IPS DF 19.7 (cell line): ENCODE measurements at places on chromosomes 11 and 22.

- DNase-seq = no peak
Measured at GRCh38 chr11:130102301-130103249, 32.9 kb downstream of the APLP2 start.

DNA sequence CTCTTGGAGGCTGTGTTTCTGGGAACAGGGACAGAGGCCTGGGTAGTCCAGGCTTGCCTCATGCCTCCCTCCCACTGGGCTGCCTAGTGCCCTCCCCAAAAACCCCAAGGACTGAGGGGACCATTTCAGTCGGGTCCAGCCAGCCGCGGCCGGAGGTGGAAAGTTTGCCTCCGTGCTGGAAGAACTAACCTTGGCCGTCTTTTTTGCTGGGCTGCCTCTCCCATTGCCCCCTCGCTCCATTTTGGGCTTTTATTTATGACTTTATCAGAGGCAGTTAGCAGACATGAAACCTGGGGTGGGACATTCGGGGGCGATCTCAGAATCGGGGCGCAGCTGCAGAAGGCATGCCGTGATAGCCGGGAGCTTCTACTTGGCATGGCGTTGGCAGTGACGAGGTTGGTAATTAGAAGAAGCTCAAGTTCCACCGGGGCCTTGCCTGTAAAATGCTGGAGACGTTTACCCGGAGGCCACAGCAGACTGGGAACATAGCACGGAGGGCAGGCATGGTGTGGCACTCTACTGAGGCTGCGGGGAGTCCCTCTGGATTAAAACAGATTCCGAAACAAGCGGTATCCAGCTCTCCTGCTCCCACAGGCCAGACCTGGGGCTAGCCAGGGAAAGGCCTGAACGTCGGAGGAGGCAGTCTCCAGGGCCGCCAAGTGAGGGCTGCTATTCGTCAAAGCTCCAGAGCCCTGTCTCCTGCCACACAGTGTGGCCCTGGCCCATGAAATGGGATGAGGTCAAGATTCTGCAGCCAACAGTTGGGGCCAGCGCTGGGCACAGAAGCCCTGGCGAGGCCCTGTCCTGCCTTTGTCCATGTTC, 76.4 kb upstream of the PPARA start:
- no peak for DNase-seq

GRCh38 chr22:24444729-24445466, 17.5 kb downstream of the ADORA2A start:
- no peak for DNase-seq

GRCh38 chr11:120749395-120749794, 237.8 kb downstream of the GRIK4 start:
- no peak for DNase-seq

DNA sequence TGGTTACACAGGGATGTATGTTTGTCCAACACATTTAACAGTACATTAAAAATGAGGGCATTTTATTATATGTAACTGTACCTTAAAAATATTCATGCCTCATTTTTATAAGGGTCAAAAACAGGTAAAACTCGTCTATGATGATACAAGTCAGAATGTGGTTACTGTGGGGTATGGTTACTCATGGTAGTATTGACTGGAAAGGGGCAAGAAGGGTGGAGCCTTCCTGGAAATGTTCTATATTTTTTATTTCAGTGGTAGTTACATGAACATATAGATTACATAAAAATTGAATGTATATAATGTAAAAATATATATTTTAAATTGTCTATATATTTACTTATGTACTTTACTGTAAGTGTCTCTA, 99.8 kb downstream of the STIM1 start:
- DNase-seq = no peak

DNA sequence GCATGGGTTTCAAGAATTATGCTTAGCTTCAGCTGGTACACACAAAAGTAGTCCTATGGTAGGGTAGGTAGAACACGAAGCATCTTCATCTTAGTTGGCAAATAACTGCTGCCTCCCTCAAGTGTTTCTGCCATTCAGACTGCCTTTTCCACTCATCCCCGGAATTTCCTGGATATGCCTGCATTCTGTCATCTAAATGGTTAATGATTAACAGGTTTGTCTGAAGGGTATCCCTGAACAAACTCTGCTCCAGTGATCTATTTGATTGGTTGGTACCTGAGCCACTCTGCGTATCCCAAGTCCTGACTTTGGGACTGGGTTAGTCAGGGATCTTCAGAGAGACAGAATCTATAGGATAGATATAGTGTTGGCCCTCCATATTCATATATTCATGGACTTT, 272.3 kb upstream of the RAG2 start:
- no peak for DNase-seq

- no peak for DNase-seq
Measured at GRCh38 chr11:60858731-60859464, 3.1 kb upstream of the PTGDR2 start.

DNA sequence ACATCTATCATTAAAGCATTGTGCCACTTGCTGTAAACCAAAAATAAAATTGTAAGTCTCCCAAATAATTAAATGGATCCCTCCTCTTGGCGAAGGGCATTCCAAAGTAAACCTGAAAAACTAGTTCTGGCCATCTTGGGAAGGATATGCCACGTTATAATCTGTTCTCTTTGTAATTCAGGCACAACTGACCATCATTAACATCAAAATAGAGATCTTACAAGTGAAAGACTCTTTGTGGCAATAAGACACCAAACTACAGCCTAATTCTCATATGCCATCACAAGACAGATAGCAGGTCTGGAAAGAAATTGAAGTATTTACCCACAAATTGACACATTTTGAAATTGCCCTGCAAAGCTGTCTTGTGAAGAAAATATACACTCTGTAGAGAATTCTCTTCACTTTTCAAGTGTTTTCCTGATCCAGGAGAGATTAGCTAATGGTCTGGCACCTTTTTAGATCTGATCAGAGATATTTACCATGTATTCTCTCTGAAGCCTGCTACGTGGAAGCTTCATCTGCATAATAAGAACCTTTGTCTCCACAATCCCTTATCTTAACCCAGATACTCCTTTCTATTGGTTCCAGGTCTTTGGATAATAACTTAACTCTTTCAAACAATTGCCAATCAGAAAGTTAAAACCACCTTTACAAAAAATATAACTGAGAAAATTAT, 630.4 kb upstream of the CCDC179 start:
- no peak for DNase-seq

GRCh38 chr11:128598506-128599150, 11.3 kb upstream of the ETS1 start:
- no peak for DNase-seq

DNA sequence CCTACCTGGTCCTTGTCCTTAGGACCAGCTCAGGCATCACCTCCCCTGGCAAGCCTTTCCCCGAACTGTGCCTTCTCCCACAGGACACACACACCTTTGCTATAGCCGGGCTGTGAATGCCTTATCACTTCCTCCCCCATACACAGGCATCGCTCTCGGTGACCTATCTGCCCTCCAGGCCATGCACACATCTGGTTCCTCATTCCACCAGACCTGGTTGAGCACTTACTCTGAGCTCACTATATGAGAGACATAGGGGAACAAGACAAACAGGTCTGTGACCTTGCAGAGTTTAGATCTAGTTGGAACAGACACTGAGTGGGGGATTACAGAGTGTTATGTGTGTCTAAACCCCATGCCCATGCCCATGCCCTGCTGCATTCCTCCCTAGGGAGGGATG, 3.1 kb upstream of the BCR start:
- no peak for DNase-seq

DNA sequence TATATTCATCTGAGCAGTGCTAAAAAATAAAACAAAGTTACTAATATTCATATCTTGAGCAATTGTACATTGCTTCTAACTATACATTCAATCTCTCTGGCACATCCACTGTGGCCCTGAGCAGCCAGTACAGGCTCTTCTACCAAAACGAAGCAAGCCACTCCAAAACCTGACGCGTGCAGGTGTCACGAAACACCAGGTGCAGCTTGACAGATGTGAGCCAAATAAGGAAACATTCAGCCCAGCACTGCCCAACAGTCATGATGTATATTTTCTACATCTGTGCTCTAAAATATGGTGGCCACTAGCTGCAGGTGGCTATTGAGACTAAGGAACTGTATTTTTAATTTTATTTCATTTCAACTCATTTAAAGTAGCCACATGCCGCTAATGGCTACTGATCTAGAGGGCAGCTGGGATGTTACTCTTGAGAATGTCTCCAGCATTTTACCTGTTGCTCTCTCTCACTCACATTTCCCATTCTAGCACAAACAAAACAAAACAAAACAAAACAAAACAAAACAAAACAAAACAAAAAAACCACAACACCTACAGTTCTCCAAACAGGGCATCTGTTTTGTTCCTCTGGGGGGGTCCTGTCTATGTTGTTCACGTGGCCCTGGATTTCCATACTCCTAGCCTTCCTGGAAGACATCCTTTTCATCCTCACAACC, 77.7 kb downstream of the LARGE1 start:
- no peak for DNase-seq

DNA sequence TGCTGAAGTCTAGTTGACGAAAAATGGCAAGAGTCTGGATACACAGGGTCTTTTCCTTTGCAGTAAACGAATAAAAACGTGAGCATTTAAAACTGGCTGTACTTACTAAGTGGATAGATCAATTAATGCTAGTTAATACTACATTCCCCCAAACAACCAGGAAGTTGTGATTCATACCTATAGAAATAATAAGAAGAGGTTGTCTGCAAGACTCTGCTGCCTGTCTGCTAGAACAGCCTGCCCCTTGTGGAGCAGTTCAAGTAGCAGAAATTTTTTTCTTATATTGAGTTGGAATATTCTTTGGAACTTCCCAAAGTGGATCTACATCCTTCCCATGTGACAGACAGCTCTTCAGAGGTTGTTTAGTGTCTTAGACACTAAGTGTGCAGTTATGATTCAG, 86.8 kb downstream of the TEAD1 start:
- no peak for DNase-seq

DNA sequence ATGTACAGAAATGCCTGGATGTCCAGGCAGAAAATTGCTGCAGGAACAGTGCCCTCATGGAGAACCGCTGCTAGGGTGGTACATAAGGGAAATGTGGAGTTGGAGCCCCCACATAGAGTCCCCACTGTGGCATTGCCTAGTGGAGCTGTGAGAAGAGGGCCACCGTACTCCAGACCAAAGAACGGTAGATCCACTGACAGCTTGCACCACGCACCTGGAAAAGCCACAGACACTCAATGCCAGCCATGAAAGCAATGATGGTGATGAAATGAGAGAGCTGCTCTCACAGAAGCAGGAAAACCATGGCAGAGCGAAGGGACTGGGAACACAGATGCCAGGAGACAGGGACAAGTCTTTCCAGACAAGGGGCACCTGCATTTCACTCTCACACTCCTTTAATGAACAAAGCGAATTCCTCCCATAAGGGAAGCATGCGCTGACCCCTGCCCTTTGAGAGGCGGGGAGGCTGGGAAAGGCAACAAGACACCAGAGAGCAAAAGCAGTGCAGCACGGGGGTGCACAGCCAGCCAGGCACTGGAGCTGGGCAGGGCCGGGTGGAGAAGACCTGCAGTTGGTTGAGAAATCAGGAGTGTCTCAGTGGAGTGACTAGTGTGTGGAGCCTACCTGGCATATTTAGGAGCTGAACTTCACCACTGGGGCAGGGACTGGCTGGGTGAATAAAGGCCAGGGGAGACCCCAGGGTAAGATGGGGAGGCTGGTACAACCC, 1025.2 kb downstream of the TBC1D22A start:
- no peak for DNase-seq

DNA sequence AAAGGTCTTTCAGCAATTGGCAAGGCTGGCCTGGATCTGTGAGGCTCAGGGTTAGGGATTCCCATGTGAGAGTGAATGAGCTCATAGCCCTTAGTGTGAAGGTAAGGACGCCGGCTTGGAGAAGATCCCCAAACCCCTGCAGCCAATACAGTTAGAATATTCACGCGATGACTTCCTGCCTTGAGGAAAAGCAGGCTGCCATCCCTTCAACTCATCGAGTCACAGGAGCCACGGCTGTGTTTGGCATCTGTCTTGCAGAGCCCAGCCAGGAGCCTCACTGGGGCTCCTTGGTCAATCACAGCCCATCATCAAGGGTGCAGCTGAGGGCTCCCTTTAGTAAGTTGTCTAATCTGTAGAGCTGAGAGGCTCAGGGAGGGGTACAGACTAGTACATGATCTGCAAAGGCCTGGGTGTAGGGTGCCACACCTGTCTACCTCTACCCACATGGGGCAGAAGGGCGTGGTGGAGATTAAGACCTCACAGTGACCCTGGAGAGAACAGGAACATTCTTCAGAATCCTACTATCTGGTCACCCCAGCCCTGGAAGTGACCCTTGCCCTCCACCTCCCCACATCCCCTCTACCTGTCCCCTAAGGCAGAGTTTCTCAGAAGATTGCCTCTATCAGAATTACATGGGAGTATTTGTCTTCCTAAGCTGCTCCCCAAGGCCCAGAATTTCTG, 18.5 kb downstream of the IL10RA start:
- no peak for DNase-seq

- no peak for DNase-seq
Measured at GRCh38 chr11:11381471-11382105, 28.5 kb upstream of the CSNK2A3 start.

- DNase-seq = no peak
Measured at GRCh38 chr11:68904248-68904847, 657 bp downstream of the IGHMBP2 start.

DNA sequence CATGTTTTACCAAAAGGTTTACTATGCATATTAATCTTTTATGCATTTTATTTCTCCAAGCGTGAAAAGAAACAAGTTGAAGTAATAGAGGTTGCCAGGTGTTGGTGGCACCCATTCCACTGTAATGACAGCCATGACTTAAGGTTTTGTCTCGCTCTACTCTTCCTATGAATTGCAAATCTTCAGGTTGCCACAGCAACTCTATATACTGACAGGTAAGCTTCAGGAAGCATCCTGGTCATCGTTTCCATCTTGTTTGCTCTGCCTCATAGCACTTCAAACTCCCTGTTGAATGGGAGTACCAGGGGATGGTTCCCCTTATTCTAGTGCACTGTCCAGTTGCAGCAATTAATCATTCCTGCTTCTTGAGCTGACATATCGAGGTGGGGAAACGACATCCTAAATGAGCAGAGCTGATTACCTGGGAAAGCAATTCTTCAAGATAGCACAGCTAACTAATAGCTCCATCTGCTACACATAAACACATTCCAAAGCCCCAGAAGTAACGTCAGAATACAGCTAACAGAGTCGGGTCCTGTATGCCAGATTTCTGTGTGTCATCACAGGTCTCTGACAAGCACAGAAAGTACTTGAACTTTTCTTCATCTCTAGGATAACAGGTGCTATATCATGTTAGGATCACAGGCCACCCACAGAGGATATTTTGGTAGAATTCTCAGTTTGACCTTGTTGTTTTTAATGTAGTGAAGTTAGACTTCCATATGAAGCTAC, 80.3 kb downstream of the CADM1 start:
- DNase-seq = peak; percentile 23

DNA sequence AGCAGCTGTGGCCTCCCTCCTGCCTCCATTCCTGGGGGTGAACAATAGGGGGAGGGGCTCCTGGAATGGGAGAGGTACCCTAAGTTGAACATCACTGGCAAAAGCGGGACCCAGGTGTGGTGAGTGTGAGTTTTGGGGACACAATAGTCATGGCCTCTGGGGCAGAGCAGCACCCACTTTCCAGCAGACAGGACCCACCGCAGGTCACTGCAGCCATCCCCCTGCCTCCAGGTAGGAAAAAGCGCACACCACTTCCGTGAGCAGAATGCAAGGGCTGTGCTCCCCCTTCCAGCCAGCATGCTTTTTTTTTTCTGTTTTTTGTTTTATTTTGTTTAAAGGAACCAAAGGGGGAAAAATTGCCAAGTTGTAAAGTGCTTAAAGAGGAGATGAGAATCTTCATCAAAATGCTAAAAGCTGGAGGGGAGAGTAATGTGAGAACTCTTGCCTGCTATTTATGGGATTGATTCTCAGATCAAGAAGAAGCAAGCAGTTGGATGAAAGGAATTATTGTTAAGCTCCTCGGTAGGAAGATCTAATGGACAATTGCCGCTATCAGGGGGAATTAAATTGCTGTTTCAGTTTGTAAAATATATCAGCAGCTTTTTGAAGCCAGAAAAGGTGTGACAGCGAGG, 152.9 kb downstream of the FEZ1 start:
- DNase-seq = no peak
